ENCODE measurements at places on chromosomes 12 and 14.

DNA sequence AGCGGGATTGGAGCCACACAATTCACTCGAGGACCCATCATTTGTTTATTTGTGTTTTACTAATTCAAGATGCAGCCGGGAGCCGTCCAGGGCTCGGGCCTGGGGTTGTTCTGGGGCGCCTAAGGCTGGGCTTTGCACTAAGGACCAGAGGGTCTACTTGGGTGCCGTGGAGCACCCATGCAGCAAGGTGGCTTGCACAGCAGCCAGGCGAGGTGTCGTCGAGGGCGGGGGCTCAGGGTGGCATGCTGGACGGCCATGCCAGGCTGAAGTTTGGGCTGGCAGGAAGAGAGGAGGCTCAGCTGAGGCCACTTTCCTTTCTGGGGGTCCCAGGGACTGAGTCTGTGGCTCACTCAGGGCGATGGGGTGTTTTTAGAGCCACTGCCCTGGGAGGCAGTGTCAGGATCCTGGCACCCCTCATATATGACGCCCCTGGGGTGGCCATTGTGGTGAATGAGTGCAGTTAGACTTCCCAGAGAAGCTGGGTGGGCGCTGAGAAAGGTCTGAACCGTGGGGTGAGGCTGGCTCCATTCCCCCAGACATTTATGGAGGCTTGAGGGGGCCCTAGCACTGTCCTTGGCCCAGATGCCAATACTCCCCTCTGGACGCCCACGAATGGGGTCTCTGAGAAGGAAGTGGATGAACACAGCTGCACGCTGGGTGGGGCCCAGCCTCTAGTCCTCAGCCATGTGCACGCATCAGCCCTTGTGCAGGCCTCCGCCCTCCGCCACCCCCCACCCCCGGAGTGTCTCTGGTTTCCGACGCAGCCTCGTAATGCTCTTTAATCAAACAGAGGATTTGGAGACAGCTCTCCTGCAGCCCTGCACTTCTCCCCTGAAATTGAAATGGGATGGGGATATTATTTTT is 11.3 kb downstream of the MEG3 start:
- no peak for DNase-seq

DNA sequence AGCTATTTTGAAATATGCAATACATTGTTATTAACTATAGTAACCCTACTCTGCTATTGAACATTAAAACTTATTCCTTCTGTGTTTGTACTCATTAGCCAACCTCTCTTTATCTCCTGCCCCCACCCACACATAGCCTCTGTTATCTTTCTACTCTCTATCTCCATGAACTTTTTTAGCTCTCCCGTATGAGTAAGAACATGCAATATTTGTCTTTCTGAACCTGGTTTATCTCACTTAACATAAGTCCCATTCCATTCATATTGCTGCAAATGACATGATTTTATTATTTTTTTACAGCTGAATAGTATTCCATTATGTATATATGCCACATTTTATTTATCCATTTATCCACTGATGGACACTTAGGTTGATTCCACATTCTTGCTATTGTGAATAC is 79.0 kb upstream of the AMIGO2 start:
- DNase-seq: no peak

DNA sequence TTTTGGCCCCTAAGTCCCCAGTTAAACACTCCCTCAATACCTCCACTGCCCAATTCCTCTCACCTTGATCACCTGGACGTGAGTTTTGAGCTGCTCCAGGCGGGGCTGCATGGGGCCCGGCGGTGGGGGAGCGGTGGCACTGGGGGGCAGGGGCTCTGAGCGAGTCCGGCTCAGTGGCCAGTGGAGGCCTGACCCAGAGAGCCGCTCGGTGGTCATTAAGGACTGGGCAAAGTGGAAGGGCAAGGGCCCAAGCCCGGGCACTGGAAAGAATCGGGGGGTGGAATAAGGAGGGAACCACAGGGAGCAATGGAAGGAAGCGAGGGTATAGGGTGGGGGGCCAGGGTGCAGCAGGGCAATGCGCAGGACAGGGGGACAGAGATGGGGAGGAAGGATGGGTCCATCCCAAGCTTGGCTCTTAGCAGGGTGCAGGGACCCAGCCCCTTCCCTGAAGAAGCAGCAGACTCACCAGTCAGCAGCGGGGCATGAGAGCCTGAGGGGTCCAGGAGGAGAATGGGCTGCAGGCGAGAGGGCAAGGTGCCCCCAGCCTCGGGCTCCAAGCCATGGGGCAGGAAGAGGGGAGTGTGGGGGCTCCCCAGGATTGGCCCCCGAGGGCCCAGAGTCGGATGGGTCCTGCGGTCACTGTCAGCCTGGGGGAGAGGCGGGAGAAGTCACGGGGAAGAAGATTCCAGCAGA is 22.2 kb downstream of the SLC48A1 start:
- DNase-seq: no peak

DNA sequence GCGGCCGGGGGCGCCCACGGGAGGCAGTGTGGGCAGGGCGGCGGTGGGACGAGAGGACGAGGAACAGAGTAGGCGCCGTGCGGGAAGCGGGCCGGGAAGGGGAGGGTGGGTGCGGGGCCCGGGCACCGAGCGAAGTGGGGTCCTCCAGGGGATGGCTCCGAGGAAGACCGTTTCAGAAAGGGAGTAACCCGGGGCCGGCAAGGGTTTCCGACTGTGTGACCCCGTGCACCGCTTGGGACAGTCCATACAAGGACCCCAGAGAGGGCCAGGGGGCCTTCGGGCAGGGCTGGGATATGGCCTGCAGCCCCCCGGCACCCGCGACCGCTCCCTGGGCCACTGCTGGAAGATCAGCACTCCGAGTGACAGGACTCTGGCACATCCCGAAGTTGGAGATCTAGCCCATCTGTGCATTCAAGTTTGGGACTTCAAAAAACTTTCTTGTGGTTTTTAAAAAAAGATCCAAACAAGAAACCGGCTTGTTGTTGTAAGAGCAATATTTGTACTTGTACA is 448 bp downstream of the TSPAN9 start:
- DNase-seq: no peak

- DNase-seq: no peak
Observed at GRCh38 chr14:76870166-76870565, 44.0 kb downstream of the LRRC74A start.

GRCh38 chr12:74441872-74442271 is 95.8 kb upstream of the ATXN7L3B start:
- no peak for DNase-seq

DNA sequence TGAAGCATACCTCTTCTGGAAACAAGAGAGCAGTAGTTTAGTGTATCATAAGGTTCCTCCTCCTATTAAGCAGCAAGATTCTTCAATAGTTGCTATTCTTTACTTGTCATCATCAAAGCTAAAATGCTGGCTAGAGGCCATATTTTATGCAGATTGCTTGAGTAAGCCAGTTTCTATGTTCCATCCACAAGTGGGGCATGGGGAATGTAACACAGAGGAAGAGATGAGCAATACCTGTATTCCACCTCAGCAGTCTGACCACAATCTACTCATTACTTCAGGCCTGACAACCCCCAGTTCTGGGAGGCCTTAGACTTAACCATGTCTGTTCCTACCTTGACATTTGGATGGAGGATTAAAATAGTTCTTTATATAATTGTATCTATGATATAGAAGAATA is 423.6 kb downstream of the BTG1 start:
- no peak for DNase-seq

DNA sequence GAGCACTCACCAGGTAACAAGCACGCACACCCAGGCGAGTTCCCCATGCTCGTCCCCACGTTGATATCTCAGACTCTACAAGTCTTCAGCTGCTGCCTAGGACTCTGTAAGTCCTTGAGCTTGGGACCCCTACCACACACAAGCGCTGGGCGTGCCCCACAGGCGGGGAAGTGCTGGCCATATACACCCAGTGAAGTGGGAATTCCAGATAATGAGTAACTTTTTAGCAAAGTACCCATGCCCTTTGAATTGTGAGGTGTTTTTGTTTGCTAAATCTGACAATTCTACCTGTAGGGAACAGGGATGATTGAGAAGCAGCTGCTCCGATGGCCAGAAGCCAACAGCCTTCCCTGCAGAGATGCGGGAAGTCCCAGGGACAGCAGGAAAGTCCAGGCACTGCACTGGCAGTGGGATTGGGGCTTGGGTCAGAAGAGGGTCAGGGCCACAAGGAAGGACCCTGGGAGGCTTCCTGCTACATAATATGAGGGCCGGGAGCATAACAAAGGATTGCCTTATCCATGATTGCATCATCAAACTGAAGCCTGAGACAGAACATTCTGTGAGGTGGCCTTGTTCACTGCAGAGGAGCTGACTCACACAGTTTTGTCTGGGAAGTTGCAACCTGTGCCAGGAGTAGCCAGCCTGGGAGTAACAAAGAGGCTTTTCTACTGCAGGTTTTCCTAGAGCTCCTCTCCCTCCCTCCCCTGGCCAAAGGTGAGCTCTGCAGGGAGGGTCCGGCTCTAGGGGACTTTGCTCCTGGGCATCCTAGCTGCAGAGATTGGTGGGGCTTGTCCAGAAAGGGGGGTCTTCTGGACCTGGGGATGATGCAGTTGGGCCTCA is 13.2 kb upstream of the SERPINA3 start:
- peak; percentile 25 for DNase-seq

- no peak for DNase-seq
Observed at GRCh38 chr12:66971816-66972215, 292.9 kb upstream of the GRIP1 start.

DNA sequence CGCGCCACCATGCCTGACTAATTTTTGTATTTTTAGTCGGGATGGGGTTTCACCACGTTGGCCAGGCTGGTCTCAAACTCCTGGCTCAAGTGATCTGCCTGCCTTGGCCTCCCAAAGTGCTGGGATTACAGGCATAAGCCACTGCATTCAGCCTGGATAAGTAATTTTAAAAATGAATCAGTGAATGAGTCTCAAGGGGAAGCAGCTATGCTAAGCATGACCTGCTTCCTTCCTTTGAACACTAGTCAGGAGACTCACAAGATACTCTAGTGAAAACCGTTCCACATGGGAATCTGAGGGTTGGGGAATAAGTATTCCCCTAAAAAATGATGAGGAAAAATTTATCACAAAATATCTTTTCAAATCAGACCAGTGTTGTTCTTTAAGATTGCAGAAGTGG is 10.7 kb upstream of the FAM234B start:
- DNase-seq: no peak

GRCh38 chr12:42143452-42144157 is 1.1 kb downstream of the GXYLT1 start:
- DNase-seq: no peak

DNA sequence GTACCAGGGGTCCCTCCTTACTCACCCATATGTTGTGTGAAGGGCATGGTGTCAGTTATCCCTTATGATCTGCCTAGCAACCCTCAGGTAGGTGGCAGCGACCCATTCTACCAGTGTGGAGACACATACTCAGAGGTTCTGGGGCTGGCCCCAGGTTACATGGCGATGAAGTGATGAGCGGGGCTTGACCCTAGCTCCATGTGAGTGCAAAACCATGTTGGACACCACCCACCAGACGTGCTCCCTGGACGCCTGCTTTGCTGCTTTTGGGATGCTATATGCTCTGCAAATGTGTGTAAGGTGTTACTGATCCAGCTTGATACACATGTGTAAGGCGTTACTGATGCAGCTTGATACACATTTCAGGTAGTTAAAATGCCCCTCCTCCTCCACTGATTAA is 33.3 kb downstream of the EP400 start:
- DNase-seq: no peak

DNA sequence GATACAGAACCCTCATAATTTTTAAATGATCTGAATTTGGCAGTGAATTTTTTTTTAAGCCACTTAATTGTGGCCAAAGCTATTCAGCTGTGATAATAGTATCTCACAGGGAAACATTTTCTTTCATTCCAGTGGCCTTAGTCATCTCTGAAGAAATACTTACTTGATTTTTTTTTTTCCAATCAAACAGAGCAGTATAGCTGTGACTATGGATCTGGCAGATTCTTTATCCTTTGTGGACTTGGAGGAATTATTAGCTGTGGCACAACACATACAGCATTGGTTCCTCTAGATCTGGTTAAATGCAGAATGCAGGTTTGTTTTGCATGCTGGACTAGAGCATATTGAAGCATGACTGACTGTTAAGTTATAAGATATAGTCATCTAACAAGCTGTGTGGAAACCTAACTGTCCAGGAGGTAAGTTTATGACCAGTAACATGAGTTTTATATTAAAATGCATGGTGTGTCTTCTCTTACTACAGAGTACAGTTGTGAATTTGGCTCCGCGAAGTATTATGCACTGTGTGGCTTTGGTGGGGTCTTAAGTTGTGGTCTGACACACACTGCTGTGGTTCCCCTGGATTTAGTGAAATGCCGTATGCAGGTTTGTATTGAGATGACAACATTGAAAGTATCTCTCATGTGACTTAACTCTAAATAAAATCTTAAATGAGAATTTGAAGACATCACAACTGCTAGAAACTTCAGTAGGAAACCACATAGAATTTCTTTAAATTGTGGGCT is 1.9 kb downstream of the SLC25A3 start:
- no peak for DNase-seq

- DNase-seq: no peak
Observed at GRCh38 chr12:131352296-131352900, 358.5 kb upstream of the SFSWAP start.

- DNase-seq: no peak
Observed at GRCh38 chr12:125171267-125171666, 106.0 kb downstream of the AACS start.

GRCh38 chr12:30694412-30695198 is 1.1 kb downstream of the IPO8 start:
- peak; percentile 18 for DNase-seq

GRCh38 chr12:117212563-117213190 is 22.4 kb upstream of the FBXO21 start:
- DNase-seq: peak; percentile 48

DNA sequence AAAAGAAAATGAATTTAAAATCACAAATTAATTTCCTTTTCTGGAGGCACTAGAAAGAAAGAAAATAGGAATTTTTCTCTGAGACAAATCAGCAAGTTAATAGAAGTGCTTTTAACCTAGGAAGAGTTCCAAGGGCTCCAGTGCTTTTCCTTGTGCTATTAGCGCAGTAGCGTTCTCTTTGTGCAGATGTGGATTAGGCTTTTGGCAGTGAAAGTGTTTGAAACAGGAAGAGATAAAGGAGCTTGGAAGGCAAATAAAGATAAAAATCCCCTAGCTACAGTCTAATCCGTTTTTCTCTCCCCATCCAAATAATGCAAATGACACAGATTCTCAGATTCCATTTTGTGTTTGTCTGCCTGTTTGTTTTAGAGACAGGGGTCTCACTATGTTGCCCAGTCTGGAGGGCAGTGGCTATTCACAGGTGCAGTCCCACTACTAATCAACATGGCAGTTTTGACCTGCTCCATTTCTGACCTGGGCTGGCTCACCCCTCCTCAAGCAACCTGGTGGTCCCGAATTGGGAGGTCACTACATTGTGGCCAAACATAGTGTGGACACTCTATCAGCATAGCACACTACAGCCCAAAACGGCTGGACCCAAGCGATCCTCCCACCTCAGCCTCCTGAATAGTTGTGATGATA is 166.1 kb downstream of the PAWR start:
- DNase-seq: no peak

GRCh38 chr14:67186172-67186768 is 3.0 kb upstream of the GARIN2 start:
- no peak for DNase-seq

GRCh38 chr12:126389961-126390360 is 1324.7 kb downstream of the AACS start:
- no peak for DNase-seq

- no peak for DNase-seq
Observed at GRCh38 chr12:88468581-88468980, 111.7 kb downstream of the KITLG start.
